Skeletal muscle cell (primary cell): ENCODE measurements at places on chromosomes 4 and X.

DNA sequence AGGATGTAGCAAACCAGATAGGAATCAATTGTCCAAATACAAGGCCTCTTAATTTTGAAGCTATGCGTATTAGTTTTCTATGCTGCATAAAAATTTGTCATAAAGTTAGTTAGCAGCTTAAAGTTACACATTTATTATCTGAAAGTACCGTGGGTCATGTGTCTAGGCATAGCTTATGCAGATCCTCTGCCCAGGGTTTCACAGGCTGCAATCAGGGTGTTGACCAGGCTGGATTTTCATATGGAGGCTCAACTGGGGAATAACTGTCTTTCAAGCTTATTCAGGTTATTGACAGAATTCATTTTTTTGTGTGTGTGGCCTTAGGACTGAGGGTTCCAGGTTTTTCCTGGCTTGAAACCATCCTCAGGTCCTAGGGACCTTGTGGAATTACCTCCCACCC is 265.1 kb downstream of the SLC39A8 start:
- DNase-seq = no peak

GRCh38 chr4:174394915-174395314 is 111.2 kb downstream of the CEP44 start:
- peak; percentile 36 for DNase-seq

DNA sequence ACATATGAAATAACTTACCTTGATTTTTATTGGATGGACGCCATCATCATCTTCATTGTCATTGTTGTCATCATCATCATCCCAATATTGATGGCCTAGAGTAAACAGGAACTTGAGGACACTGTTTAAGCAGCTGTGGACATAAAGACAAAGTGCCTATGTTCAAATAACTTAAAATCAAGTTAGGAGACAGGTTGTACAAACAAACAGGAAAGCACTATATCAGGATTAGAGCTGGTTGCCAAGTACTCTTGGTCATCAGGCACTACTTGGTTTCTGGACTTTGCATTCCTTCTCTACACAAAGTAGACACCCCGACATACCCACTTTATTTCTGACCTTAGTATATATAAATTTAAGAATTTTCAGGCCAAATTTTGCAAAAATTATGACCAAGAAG is 608.6 kb downstream of the KLHL13 start:
- DNase-seq = no peak

DNA sequence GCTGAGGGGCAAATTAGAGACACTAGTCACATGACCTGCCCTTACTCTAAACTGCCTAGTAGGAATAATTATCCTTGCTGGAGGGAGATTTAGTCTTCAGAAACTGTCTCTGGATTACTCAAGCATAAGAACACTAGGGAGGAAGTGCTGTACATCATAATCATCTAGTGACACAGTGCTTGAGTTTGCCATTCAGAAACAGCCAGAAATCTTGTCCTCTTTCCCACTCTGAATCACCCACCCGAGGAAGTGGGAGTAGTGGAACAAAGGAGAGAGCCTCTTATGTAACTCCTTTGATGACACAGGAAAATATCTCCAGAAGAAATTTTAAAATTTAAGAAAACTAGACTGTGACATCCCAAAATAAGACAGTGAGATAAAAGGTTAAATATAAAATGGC is 69.3 kb upstream of the PCDH19 start:
- DNase-seq = no peak

DNA sequence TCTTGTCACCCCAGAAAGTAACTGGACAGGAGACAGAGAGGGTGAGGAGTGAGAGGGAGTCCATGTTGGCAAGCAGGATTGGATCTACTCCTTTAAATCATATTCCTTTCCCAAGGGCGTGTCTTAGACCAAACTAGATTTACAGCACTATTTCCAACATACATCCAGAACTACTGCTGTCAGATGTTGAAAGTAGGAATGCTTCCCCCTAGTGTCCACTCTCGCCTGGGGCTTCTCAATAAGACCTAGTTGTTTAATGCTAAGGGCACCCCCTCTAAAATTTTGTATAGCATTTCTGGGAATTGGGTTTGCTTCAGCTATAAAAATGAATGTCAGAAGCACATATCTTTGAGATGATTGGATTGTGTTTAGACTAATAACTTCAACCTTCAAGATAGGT is 13.3 kb downstream of the OFD1 start:
- no peak for DNase-seq

DNA sequence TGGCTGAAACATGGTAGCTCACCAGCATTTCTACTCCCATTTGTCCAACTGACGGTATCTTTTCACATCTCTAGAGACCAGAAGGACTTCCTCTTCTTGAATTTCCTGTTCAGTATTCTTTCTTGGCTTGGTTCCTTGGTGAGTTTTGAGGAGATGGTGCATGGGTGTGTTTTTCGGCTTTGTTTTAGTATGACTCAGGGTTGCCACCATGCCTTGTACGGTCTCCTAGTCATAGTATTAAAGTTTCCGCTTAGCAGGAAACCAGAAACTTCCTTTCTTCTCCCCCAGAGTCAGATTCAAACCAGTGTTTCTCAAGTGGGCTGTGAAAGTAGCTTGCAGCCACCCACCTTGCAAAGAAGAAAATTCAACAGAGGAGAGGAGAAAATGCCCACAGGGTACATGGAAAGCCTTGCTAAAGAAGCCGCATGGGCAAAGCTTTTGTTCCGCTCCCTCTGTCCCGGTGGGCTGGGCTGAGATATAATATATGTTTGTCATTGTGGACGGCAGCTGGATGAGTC is 5.7 kb downstream of the CD99 start:
- peak; percentile 70 for DNase-seq

- no peak for DNase-seq
Observed at GRCh38 chr4:8207314-8207713, 8.2 kb downstream of the SH3TC1 start.

DNA sequence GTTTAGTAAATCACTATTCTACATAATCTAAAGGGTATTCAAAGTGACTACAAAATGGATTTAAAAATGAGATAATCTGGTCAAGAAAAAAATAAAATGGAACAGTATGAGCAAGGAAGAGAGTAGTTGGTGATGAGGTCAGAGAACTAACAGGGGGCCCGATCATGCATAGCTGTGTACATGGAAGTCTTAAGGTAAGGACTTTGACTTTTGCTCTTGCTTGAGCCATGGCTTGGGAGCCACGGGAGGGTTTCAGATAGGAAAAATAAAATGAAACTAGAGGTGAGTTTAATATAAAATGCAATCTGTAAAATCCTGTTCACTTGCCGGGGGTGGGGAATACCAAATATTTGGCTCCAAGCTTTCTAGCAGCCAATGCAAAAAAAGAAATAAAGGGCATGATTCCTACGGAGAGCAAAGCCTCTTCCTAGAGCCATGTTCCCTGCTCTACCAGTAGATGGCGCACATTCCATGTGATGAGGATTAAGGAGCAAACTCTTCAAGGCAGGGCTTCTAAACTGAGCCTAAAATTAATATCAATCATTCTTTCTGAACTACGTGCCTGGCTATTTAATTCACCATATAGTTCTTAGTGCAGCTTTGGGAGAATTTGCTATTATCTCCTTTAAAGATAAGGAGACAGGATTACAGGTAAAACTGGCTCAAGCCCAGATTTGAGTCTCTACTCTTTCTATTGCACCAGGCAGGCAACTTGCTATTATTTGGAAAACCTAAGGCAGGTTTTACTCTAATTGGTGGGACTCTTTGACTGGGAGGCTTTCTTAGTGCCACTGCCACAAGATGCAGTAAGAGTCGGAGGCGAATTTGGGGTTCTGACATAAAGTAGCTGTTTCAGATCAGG is 6.8 kb upstream of the CLCN5 start:
- no peak for DNase-seq

GRCh38 chr4:11424000-11424399 is 4.7 kb downstream of the HS3ST1 start:
- DNase-seq = no peak
